Left hindlimb (tissue), 1 donor: ENCODE measurements at places on chromosomes 5 and 9.

- no peak for DNase-seq
These were observed 13.1 kb upstream of the SERINC5 start for GRCh38 chr5:80268916-80269315.

DNA sequence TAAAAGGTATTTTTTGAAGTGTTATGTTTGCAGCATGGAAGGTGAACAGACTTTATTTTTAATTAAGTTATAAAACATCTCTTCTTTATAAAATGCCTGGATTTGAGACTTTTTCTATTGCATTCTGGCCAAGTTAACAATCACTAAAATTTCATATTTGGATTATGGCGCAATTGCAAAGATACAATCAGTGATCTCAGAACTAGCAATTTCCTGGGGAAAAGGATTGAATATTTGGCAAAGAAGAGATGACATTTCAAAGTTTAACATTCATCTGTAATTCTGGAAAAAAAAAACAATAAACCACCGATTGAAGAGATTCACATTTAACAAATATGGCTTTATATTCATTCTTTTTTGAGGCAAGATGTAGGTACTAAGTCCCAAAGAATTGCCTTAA lies 378.0 kb downstream of the LRRC70 start:
- DNase-seq: no peak

DNA sequence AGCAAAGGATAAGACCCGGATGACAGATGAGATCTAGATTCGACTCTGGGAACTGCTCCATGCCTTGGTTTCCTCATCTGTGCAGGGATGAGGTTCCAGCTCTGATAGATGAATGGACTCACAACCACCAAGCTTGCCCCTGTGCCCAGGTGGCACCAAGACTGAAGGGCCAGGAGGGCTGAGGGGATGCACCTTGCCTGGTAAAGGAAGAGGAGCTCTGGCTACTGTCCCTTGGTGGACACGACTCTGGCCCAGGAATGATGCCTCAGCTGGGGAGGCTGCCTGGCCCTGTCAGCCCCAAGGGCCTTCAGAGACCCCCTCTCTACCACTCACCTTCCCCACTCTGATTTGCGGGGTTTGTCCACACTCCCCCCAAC lies 24.9 kb upstream of the ANXA6 start:
- DNase-seq: no peak

DNA sequence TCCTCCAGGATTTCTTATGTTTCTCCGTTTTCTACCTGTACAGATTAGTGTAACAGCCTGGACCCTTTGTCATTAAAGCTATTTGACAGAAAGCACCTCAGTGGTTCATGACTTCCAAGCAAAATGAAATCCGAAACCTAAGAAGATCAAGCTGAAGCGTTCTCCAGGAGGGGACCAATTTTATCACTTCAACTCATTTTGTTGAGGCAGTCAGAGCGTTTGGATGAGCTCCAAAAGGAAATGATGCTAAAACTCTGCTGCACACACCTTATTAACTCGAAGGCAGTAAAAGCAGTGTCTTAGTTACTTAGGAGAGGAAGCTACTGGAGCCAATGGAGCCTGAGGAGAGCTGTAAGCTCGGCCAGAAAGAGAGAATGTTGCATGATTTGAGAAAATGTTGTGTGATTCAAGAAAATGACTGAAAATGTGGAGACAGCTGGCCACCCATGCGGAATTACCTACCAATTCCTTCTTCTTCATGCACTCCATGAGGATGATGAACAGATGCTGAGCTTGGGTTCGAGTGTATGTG lies 346.7 kb upstream of the KLF9 start:
- no peak for DNase-seq

DNA sequence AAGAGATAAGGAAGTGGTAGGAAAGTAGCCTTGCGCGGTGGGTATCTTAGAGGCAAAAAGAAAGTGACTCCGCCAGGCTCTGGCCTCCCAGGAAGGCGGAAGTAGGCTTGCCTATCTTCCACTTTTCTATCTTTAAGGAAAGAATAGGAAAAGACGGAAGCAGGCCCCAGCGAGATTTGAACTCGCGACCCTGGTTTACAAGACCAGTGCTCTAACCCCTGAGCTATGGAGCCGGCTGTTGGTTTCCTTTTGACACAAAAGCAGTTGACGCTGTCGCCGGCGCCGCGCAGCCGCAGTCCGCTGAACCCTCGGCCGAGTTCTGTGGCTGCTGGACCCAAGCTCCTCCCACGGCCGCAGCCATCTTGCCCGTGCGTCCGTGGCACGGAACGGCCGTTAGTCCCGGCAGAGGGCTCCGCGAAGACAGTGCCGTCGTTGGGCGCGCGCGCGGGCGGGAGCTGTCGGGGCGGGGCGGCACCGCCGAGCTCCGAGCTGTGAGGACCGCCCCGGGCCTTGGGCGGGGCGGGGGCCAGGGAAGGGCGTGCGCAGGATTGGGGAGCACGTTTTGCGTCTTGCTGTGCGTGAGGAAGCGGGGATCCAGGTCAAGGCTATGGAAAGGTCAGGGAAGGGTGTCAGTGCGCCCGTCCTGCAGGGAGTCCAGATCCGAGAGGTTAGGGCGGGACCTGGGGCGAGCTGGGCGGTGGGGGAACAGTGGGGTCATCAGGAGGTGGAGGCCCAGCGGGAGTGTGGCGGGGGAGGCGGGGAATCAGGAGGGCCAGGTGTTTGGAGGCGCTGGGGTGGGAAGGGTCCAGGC lies 13.3 kb downstream of the TRIM7 start:
- peak; percentile 99 for DNase-seq

DNA sequence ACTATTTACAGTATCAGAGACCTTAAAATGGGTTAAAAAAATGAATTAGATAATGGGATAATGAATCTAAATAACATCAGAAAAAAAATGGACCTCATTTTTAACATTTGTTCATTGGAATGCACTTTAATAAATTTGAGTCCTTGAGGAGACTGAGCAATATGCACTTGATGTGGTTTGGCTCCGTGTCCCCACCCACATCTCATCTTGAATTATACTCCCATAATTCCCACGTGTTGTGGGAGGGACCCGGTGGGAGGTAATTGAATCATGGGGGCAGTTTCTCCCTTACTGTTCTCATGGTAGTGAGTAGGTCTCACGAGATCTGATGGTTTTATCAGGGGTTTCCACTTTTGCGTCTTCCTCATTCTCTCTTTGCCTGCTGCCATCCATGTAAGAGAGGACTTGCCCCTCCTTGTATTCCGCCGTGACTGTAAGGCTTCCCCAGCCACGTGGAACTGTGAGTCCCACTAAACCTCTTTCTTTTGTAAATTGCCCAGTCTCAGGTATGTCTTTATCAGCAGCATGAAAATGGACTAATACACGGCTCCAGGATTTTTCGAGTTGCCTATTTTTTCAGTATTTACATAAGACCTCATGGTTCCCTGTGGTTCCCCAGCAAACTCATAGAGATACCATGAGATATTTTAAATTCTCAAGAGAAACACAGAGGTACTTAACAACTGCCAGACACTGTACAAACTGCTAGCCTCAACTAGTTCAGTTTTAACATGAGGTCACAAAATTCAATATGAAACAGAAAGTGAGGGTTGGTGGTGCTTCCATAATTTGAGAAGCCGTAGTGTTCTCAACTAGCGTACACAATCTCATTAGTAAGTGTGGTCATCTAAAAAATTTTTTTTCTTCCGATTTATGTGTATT lies 128.3 kb downstream of the TLE1 start:
- no peak for DNase-seq

DNA sequence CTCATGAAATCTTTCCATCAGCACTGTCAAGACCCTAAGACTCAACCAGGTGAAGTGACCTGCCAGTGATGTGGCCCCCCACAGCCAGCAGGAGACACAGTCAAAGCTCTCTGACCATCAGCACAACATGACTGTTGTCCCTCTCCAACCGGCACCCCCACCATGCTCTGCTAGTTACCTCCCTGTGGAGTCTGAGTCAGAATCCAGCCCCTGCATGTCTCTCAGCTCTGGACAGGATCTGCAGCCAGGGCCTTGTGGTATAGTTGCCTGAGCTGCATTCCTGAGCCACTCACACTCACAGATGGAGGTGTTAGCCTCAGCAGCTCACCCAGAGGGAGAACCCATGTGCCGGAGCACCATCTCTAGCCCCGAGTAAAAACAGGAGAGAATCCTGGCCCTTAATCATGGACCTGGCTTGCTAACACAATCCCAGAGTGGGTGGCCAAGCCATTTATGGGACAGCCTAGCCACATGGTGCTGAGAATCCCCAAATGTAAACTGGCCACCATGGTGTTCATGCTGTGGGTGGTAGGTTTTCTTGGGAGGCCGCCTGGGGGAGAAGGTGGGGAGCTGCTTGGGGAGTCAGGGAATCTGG lies 237.8 kb downstream of the PAPPA start:
- no peak for DNase-seq

GRCh38 chr9:129714511-129715061 lies 38.3 kb downstream of the PTGES start:
- peak; percentile 77 for DNase-seq

DNA sequence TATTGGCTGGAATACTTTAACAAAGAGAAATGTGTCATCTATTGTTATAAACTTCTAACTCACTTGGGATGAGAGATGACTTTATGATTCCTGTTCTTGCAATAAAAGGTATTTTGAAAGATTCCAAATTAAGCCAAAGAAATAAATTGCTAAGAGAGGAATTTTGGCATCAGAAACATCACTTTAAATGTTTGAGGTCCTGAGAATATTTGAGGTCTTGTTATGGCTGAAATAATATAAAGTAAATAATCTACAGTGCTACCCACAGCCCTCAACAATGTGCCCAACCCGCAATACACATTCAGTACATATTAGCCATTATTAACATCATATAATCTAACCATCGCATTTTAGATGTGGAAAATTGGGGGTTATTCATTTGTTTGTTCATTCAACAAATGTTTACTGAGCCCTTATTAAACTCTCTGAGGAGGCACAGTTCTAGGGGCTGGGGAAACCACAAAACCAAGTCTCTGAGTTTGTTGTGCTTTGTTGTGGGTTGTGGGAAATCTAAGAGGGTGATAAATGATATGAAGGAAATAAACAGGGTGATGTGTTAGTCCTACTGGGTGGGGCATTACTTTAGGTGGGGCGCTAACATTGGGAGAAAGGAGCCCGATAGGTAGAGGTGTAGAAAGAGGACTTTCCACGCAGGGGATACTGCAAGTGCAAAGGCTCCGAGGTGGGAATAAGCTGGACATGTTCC lies 135.2 kb upstream of the CLINT1 start:
- DNase-seq: no peak

DNA sequence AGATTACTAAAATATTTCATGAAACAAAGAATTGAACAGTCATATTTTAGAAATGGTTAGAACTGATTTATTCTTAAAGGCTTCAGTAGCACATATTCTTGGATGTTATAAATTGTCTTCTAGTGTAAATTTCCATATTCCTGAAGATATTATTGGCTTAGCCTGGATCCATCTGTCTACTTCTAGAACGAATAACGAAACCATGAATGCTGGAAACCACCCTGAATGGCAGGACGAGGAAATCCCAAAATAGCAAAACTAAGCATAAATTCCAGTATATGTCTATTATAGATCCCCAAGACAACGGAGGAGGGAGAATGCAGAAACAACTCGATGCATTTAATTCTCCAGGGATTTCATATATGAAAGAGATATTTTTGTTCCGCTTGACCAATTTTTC lies 2191.0 kb upstream of the ACO1 start:
- DNase-seq: no peak

DNA sequence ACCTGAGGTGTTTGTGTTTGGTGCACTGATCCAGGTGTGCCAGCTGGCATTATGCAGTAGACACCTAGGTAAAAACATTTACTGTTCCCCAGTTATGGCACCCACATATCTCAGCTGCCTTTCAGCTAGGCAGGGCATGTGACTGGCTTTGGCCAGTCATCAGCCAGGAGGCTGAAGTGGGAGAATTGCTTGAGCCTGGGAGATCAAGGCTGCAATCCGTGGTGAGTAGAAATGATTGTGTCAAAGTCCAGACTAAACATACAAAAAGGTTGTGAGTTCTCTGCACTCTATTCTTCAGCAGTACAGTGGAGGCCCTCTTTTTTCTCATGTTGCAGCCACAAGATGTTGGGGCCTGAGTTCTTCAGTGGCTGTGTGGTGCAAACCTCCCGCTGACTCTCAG lies 3.2 kb upstream of the FBLL1 start:
- DNase-seq: no peak

DNA sequence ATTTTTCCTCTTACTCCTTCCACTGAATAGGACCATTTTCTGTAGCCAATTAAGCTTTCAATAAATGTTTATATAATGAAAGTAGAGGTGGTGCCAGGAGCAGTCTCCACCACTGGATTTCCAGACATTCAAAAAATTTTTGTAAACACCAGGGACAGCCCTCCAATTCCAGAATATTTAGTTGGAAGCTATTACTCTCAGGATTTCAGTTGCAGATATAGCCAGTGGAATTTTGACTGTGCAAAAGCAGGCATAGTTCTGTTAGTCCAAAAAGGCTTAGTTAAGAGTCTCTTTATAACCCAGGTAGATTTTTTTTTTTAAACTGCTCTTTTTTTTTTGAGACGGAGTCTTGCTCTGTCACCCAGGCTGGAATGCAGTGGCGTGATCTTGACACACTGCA lies 138.1 kb upstream of the DMRT1 start:
- no peak for DNase-seq

GRCh38 chr5:37791321-37791720 lies 48.5 kb downstream of the GDNF start:
- no peak for DNase-seq

- no peak for DNase-seq
These were observed 263.9 kb downstream of the CHSY3 start for GRCh38 chr5:130168211-130168610.

DNA sequence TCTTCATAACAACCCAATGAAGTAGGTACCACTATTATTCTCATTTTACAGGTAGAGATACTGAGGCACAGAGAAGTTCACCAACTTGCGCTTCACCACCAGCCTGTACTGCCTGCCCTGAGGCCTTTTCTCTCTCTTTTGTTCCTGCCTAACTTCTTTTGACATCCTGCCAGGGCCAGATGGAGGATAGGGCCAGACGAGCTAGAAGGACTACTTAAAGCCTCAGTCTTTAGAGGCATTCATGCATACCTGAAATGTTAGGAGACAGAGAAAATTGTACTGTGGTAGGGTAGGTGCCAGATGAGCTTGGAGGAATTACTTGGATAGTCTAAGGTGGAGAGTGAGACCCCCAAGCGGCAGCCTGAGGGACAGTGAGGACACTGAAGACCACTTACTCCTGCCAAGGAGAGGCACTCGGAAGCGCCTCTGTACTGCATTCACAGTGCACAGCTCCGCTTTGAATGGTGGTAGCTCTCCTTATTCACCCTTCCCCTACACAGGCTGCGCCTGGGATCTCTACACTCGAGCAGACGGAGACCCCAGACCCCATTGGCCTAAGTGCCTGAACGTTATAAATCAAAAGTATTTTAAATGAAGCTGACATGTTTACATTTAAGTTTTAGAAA lies 6.2 kb upstream of the ORM1 start:
- no peak for DNase-seq

- no peak for DNase-seq
These were observed 48.4 kb upstream of the CKMT2 start for GRCh38 chr5:81184749-81185110.

- no peak for DNase-seq
These were observed 54.3 kb downstream of the OTULIN start for GRCh38 chr5:14718778-14719177.
